CD4-positive, CD25-positive, alpha-beta regulatory T cell (primary cell): ENCODE measurements at places on chromosomes 2 and 18. TPM values are rescaled to one million over a fixed set of nuclear protein-coding genes. Genes with fewer than 3 reads are reported as not detected.

The HAUS1 gene
- 21.3 TPM for total RNA-seq

The ESPNL gene
- total RNA-seq, result not detected

The UGT1A4 gene
- not detected for total RNA-seq

The ADD2 gene
- 0.67 TPM for total RNA-seq

The OTOS gene
- total RNA-seq, result not detected

The FEV gene
- not detected for total RNA-seq
